Liver (tissue), 10 donors: ENCODE measurements at places on chromosomes 3 and 15. TPM values are rescaled to one million over a fixed set of nuclear protein-coding genes. Genes with fewer than 3 reads are reported as not detected.

PARP15 gene
- total RNA-seq: 3.3 TPM

CDCP1 gene
- total RNA-seq: 0.67 TPM

MPI gene
- 37.7 TPM for total RNA-seq

MAPKBP1 gene
- 3.7 TPM for total RNA-seq

A4GNT gene
- 0.42 TPM for total RNA-seq

WDR49 gene
- total RNA-seq: 0.23 TPM

FGF12 gene
- total RNA-seq: 0.59 TPM

THSD4 gene
- 0.23 TPM for total RNA-seq

SLC28A2 gene
- under 0.01 TPM for total RNA-seq

BCL2A1 gene
- 2.9 TPM for total RNA-seq

SCG5 gene
- 7.5 TPM for total RNA-seq

CCDC71 gene
- 6.1 TPM for total RNA-seq

ASB14 gene
- total RNA-seq: not detected

ELL3 gene
- total RNA-seq: 0.89 TPM

DNA sequence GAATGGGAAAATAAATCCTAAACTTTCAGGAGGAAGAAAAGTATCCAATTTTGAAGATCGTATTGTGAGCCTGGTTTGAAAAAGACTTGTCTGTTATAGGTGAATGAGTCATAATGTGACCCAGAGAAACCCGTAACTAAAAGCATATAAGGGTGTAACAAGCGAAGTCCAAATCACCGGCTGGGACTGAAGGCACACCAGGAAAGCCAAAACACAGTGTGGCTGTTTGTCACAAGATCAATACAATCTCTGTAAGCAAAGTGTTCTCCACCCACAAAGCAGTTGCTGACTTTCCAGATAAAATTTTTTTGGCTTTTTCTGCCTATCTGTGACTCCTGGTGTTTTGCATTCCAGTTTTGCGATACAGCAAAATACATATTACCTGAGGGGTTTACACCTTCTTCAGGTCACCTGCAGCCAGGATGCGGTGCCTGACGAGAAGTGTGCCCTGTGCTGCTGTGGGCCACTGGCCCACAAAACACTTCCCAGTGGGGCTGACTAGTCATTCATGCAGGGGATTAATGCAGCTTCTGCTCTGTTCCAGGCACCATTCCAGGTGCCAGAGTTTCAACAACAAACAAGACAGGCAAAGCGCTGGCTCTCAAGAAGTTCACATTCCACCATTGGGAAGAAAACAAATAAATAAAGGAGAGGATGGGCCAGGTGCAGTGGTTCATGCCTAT is 14.4 kb downstream of the HES1 start:
- no peak for DNase-seq
- H3K4me1 ChIP-seq: peaks cover 2% of the 10 kb centered on the region
- peak overlapping the region; percentile 84 for H3K27ac ChIP-seq

GRCh38 chr3:171384101-171384891 is 75.9 kb downstream of the TNIK start:
- no peak overlapping the region for H3K4me3 ChIP-seq
- H3K27ac ChIP-seq: no peak overlapping the region
- DNase-seq: no peak
- no peaks in the 10 kb centered on the region for H3K27me3 ChIP-seq
- H3K36me3 ChIP-seq: no peaks in the 10 kb centered on the region
- no peaks in the 10 kb centered on the region for H3K4me1 ChIP-seq

- no peak overlapping the region for H3K27ac ChIP-seq
- no peaks in the 10 kb centered on the region for H3K27me3 ChIP-seq
- H3K4me1 ChIP-seq: no peaks in the 10 kb centered on the region
Observed at GRCh38 chr3:2661078-2661477, 449.1 kb downstream of the IL5RA start.

GRCh38 chr3:130895690-130896488 is 2.0 kb downstream of the ATP2C1 start:
- DNase-seq: no peak
- no peaks in the 10 kb centered on the region for H3K27me3 ChIP-seq

GRCh38 chr3:112303764-112304325 is 9.8 kb upstream of the SLC9C1 start:
- no peak for DNase-seq
- H3K27ac ChIP-seq: no peak overlapping the region
- H3K27me3 ChIP-seq: no peaks in the 10 kb centered on the region
- no peaks in the 10 kb centered on the region for H3K36me3 ChIP-seq
- no peaks in the 10 kb centered on the region for H3K4me1 ChIP-seq

- peak overlapping the region; percentile 89 for H3K27ac ChIP-seq
- peaks cover 6% of the 10 kb centered on the region for H3K36me3 ChIP-seq
- peaks cover 30% of the 10 kb centered on the region for H3K4me1 ChIP-seq
- DNase-seq: peak; percentile 33
- peak overlapping the region; percentile 58 for H3K4me3 ChIP-seq
Observed at GRCh38 chr3:52537726-52538421, 1.5 kb downstream of the UQCC5 start.

GRCh38 chr3:61871644-61872043 is 310.3 kb downstream of the PTPRG start:
- no peak for DNase-seq
- H3K27ac ChIP-seq: no peak overlapping the region
- H3K4me1 ChIP-seq: peaks cover 24% of the 10 kb centered on the region
- no peak overlapping the region for H3K4me3 ChIP-seq

- H3K27ac ChIP-seq: no peak overlapping the region
- H3K27me3 ChIP-seq: no peaks in the 10 kb centered on the region
- peaks cover 2% of the 10 kb centered on the region for H3K4me1 ChIP-seq
- no peak overlapping the region for H3K4me3 ChIP-seq
- DNase-seq: no peak
- no peaks in the 10 kb centered on the region for H3K36me3 ChIP-seq
Observed at GRCh38 chr3:160931474-160931873, 173.7 kb downstream of the B3GALNT1 start.

GRCh38 chr3:179158336-179159039 is 10.3 kb downstream of the PIK3CA start:
- no peaks in the 10 kb centered on the region for H3K27me3 ChIP-seq
- DNase-seq: no peak
- H3K27ac ChIP-seq: no peak overlapping the region
- H3K36me3 ChIP-seq: no peaks in the 10 kb centered on the region
- H3K4me1 ChIP-seq: peaks cover 1% of the 10 kb centered on the region

GRCh38 chr3:173217127-173217526 is 76.1 kb upstream of the SPATA16 start:
- no peaks in the 10 kb centered on the region for H3K27me3 ChIP-seq
- DNase-seq: no peak
- no peak overlapping the region for H3K27ac ChIP-seq
- H3K4me1 ChIP-seq: no peaks in the 10 kb centered on the region
- no peak overlapping the region for H3K4me3 ChIP-seq

- DNase-seq: no peak
- no peaks in the 10 kb centered on the region for H3K4me1 ChIP-seq
- H3K36me3 ChIP-seq: no peaks in the 10 kb centered on the region
Observed at GRCh38 chr3:10462641-10463532, 42.5 kb downstream of the ATP2B2 start.

DNA sequence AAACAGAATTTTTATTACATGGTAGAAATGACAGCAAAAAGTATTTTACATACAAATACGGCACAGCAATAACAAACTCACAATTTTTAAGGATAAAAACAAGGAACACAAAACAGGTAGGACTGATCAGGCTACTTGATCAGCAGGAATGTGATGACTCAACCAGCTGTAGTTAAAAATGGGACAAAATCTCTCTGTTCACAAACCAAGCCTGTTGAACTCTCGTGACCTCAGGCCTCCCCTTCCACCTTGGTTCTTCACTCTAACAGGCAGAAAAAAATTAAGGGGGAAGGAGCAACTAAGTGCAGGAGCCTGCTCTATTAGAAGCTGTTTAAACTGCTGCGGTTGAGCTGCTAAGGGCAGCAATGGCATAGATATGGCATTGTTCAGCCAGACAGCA is 18.7 kb downstream of the FBXL22 start:
- peaks cover 38% of the 10 kb centered on the region for H3K36me3 ChIP-seq
- no peaks in the 10 kb centered on the region for H3K27me3 ChIP-seq
- H3K4me1 ChIP-seq: no peaks in the 10 kb centered on the region
- no peak overlapping the region for H3K4me3 ChIP-seq

DNA sequence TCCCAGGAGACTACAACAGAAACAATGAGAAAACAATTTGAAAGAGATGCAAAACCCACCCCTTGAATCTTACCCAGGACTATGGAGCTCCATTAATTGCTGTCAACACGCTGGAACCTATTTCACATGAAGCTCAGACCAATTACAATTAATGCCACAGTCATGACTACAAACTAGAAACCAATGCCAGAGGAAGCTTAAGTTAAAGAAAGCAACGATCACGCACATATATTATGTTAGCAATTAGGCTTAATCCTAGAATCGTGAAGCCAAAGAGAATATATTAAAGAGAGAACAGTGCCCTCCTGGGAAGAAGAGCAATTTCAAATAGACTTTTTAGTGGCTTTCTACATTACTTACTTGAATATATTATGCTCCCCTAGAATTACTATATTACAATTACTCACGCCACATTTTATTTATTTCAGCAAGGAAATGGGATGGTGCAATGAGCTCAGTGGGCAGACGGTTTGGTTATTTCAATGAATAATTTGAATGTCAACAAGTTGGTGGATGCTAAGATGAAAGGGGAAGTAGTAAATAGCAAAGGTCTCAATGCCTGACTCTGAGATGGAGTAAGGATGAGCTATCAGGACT is 125.5 kb downstream of the GREM1 start:
- H3K4me1 ChIP-seq: no peaks in the 10 kb centered on the region
- DNase-seq: no peak
- H3K27ac ChIP-seq: no peak overlapping the region
- H3K4me3 ChIP-seq: no peak overlapping the region
- no peaks in the 10 kb centered on the region for H3K27me3 ChIP-seq
- no peaks in the 10 kb centered on the region for H3K36me3 ChIP-seq

GRCh38 chr3:109355625-109356441 is 18.5 kb upstream of the DPPA4 start:
- H3K36me3 ChIP-seq: no peaks in the 10 kb centered on the region
- peaks cover 36% of the 10 kb centered on the region for H3K4me1 ChIP-seq
- H3K27ac ChIP-seq: peak overlapping the region; percentile 61
- no peaks in the 10 kb centered on the region for H3K27me3 ChIP-seq

- H3K36me3 ChIP-seq: no peaks in the 10 kb centered on the region
- H3K27ac ChIP-seq: no peak overlapping the region
- no peak for DNase-seq
- no peak overlapping the region for H3K4me3 ChIP-seq
- peaks cover 3% of the 10 kb centered on the region for H3K4me1 ChIP-seq
Observed at GRCh38 chr3:178320456-178321351, 215.5 kb upstream of the KCNMB2 start.

DNA sequence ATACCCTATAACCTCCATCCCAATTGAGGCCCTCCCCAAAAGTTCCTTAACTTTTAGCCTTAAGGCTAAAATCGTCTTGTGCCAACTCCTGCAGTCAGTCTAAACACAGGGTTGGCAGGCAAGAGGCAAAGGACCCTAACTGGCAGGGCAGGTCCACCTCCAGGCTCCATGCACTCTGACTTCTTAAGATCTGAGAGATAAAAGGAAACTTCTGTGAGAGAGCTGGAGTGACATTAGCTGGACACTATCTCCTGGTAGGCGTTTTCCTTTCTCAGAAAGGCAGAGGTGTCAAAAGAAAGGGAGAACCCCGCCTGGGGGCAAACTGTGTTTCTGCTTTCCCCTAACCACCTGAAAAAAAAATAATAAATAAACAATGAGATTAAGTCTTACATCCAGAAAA is 3.6 kb downstream of the CHSY1 start:
- H3K4me1 ChIP-seq: peaks cover 14% of the 10 kb centered on the region
- H3K27me3 ChIP-seq: no peaks in the 10 kb centered on the region
- no peak overlapping the region for H3K4me3 ChIP-seq
- no peak for DNase-seq
- H3K27ac ChIP-seq: no peak overlapping the region

DNA sequence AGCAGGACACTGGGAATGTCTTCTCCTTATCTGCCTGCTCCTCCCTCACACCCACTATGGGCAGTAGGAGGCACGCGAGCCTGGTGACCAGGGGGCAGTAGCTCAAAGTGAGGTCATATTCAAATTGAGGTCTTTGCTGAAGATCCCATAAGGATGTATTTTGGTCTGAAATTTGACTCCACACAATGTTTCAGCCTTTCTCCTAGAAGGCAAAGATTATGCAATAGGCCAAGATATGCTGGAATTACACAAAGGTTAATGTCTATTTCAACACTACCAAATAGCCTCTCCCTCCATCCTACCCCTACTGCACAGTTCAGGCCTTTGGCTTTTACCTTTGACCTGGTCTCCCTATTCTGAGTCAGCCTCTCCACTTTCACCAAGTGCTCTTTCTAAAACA is 203.0 kb downstream of the TIGIT start:
- H3K4me3 ChIP-seq: no peak overlapping the region
- no peaks in the 10 kb centered on the region for H3K36me3 ChIP-seq
- no peak for DNase-seq
- peaks cover 5% of the 10 kb centered on the region for H3K4me1 ChIP-seq
- no peaks in the 10 kb centered on the region for H3K27me3 ChIP-seq

DNA sequence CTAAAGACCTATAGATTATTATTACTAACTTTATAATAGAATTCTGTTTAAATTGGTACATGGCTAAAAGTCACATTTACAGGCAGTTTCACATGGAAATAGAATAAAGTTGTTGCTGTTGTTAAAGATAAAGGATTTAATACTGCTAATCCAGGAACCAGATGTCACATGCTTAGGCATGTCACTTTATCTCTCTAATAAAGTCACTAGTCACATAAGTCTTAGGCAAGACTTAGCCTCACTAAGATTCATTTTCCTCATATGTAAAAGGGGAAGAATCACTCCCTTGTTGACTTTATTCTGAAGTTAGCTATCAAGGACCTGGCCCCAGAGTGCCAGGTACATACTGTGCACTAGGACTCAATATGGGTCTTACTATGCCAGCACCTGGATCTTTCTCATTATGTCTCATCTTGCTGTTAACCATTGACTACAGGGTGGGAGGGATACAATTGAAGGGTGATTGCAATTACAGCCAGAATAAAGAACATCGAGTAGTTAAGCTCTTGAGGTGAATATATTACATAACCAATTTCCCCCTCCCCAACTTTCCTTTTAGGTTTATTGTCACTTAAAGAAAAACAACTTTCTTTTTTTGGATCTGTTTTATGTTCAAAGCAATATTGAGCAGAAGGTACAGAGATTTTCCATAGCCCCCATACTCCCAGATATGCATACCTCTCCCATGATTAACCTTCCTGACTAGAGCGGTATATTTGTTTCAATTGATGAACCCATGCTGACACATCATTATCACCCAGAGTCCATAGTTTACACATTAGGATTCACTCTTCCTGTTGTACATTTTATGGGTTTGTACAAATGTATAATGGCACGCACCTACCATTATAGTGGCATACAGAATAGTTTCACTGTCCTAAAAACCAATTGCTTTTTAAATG is 36.6 kb downstream of the LNP1 start:
- DNase-seq: no peak
- H3K4me1 ChIP-seq: no peaks in the 10 kb centered on the region
- no peak overlapping the region for H3K27ac ChIP-seq
- no peaks in the 10 kb centered on the region for H3K36me3 ChIP-seq
- no peak overlapping the region for H3K4me3 ChIP-seq

GRCh38 chr3:40207796-40208195 is 101.7 kb upstream of the EIF1B start:
- DNase-seq: no peak
- no peaks in the 10 kb centered on the region for H3K27me3 ChIP-seq
- no peaks in the 10 kb centered on the region for H3K4me1 ChIP-seq
- no peak overlapping the region for H3K4me3 ChIP-seq
